ENCODE measurements at places on chromosomes 2 and 18.

DNA sequence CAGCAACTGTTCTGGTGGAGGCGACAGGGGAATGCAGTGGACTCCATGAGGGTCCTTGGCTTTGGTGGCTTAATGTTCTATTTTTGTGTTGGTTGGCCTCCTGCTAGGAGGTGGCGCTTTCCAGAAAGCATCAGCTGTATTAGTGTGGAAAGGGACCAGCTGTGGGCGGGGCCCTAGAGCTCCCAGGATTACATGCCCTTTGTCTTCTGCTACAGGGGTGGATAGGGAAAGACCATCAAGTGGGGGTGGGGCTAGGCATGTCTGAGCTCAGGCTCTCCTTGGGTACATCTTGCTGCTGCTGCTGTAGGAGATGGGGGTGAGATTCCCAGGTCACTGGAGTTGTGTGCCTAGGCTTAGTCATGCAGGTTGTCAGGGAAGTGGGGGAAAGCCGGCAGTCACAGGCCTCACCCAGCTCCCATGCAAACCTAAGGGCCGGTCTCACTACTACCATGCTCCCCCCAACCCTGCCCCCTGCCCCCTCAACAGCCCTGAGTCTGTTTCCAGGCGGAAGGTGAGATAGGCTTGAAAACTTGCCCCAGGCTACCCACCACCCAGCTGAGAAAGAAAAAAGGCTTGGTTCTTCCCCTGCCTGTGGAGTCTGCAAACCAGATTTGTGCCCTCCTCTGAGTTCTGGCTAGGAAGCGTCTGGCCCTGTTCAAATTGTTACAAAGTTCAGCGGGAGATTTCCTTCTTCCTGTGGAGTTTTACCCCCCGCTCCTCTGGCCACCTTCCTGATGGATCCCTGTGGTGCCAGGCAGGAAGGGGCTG lies 141.3 kb upstream of the LYPD1 start:
- no peak for DNase-seq

DNA sequence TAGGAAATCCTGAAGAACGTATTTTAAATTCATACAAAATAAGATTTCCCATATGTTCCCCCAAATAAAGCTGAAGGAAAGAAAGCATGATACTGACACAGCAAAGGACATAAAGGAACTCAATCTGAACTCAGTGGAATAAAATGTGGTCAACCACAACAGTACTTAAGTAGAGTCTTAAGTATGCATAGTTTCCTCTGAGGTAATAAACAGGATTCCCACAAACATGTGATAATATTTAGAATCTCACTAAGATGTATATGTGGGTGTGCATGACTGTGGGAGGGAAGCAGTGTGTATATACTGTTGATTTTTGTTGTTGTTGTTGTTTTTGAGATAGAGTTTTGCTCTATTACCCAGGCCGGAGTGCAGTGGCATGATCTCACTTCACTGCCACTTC lies 69.3 kb downstream of the NOL10 start:
- DNase-seq, result peak; percentile 8

DNA sequence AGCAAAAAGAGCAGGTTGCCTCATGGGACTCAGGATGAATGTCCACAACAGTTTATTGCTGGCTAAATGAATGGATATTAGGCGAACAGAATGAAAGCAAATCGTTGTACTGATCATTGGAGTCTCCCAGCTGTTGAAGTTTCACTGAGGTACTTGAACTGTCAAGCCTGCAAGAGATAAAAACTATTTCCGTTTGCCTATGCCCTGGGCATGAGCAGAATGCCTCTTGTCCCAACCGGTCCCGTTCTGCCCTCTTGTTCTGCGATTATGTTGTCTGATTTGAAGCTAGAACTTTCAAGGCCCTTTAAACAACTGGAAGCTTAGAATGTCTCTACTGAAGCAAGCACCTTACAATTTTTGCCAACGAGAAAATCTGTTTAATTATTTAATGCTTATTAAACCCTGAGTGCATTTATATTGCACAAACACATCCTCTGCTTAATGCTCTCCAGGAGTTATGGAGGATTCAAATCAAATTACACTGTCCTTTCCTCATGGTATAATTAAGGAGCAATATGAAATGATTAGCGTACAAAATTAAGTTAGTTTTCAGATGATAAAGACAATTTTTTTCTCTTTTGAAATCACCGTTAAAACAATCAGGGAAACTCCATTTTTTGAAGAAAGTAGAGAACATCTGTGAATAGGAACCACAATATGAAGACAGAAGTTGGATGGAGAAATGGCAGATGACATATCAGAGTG lies 17.7 kb downstream of the QPCT start:
- no peak for DNase-seq

DNA sequence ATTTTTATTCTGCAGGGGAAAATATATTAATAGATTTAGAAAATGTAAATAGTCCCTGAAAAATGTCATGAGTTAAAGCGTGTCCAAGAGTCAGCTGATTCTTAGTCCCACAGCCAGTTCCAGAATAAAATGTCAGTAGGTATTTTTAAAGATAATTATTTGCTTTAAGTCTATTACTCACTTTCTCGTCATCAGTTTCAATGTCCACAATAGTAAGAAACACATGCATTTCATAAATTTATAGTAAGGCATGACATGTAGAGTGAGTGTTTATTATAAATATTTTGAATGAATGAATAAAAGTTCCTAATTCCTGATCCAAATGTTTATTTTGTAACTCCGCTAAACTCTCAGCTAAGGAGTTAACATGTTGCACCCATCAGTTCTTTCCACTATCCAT lies 1044.0 kb upstream of the PIK3C3 start:
- DNase-seq, result no peak

- no peak for DNase-seq
Observed at GRCh38 chr2:174223388-174223787, 24.9 kb downstream of the OLA1 start.

- DNase-seq, result no peak
Observed at GRCh38 chr18:34880882-34881834, 160.1 kb upstream of the MAPRE2 start.

DNA sequence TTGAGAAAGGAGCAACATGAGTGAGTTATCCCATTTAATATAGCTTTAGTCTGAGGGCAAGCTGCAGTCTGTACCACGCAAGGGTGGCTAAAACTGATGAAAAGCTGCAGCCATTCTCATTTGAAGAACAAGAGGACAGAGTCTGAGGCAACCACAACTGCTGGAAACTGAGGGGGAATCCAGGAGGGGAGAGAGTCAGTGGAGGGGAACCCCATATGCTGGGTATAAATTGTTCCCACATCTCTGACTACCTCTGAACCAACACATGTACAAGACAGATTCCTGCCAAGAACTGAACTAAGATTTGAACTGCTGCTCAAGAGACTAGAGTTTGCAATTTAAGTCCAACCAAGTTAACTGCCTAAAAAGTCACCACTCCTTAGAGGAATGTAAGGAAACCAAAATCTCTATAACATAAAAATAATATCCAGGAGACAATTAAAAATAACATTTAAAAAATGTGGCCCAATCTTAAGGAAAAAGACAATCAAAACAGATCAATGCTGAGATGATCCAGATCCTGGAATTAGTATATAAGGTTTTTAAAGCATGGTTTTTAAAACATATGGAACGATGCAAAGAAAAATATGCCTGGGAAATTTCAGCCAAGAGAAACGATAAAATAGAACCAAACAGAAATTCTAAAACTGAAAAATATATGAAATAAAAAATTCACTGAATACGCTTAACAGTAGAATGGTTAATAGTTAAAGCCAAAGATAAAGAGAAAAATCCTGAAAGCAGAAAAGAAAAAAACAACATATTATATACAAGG lies 11.2 kb downstream of the CWC22 start:
- no peak for DNase-seq

DNA sequence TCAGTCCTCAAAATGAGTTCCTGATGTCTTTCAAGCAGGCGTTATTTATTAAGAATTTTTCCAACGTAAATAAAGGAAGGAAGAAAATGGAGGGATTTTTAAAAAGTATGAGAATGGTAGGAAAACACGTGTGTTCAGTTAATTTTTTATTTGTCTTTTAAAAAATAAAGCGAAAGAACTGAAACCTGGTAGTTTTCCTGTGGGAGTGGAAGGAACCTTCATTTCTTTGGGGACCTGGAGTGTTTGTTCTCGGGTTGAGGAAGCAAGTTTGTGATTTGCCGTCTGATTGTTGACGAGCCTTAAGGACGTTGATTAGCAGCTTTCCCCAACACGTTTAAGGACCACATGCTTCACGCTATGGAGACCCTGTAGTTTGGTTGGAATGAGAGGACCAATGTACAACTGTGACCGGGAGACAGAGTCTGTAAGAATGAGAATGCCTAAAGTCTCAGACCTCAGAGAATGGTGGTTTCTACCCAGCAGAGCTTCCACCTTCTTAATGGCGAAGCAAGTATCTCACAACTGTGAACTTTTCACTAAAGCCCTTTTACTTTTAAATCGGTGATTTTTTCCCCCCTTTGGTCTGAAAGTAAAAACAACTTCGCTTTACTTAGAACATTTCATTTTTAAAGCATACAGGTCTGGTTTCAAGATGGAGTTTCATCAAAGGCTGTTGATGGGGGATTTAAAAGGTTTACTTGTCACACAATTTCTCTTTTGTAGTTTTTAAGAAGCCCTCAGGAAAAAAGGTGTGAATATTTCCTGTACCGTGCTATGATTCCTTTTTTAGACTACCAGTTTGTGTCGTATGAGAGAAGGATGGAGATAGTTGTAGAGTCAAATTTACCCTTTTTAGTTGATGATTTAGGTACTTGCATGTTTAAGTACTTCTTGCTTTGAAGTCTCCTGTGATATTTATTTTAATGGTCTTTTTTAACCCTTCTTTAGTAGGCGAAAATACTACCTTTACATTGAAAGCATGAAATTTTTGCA lies 1.4 kb downstream of the TTC39C start:
- DNase-seq, result no peak

- DNase-seq, result no peak
Observed at GRCh38 chr2:239948100-239948881, 76.9 kb downstream of the NDUFA10 start.

DNA sequence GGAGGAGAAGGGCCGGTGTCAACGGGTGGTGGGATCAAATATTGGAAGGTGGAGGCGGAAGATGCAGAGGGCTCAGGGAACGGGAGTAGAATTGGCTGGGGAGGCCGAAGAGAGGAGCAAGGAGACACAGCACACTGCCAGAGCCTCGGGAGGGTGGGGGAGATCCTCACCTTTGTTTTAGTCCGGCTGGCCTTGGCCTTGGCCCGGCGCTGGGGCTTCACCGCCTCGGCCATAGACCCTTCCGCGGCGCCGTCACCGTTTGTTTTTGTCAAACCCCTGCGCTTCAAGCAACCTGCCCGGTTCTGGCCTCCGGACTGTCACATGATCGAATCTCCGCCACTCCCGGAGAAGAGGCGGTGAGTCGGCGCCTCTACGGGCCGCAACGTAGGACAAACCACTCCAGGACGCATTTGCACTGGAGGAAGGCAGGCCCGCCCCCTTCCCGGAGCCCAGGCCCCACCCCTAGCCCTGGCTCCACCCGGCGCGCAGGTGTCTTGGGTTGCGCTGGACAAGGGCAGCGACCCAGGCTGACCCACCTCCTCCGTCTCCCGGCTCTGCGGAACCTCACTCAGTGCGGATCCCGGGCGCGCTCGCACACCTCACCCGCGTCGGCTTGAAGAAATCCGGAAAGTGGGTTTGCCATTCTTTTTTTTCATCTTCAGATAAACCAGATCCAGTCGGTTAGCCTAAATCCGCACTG lies at the start of gene EPG5:
Gene EPG5 (minus strand): TSS at position 323 of the 700 bp plus-strand sequence. CDS start 90 bp downstream, at position 233.
- DNase-seq, result peak; percentile 96

GRCh38 chr2:232315049-232315922 lies 63.3 kb upstream of the ALPP start:
- DNase-seq, result peak; percentile 89

- DNase-seq, result peak; percentile 62
Observed at GRCh38 chr2:28958689-28959088, 22.4 kb upstream of the TOGARAM2 start.

DNA sequence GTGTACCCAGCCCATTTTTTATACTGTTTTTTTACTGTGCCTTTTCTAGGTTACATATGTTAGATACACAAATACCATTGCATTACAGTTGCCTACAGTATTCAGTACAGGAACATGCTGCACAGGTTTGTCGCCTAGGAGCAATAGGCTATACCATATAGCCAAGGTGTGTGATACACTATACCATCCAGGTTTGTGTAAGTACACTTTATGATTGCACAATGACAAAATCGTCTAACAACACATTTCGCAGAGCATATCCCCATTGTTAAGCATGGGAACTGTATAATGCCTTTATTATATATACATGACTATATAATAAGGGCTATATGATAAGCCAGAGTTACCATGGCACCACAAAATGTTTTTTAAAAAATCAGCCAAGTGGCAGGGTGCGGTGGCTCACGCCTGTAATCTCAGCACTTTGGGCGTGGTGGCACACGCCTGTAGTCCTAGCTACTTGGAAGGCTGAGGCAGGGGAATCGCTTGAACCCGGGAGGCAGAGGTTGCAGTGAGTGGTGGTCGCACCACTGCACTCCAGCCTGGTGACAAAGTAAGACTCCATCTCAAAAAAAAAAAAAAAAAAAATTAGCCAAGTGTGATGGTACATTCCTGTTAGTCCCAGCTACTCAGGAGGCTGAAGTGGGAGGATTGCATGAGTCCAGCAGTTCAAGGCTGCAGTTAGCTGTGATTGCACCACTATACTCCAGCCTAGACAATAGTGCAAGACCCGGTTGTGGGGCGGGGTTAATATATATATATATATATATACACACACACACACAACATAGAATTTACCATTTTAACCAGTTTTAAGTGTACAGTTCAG lies 2.8 kb upstream of the CENPA start:
- no peak for DNase-seq

GRCh38 chr18:60568220-60568619 lies 195.6 kb upstream of the MC4R start:
- DNase-seq, result no peak

Data from activated CD4-positive, alpha-beta T cell treated with anti-CD3 and anti-CD28 coated beads, Interleukin-2, amount 10 ng/mL, durations not matched to agents 7 days and 5 days (primary cell).